HFF-Myc (cell line): ENCODE measurements at places on chromosomes 12 and 14.
A peak's percentile ranks its signal among the peaks of the same experiment; 100 is the strongest.

- no peak for DNase-seq
Measured at GRCh38 chr14:69635981-69636639, 24.7 kb downstream of the SUSD6 start.

- DNase-seq = no peak
Measured at GRCh38 chr14:38197784-38198335, 9.8 kb upstream of the SSTR1 start.

GRCh38 chr14:59728304-59728703, 142.3 kb downstream of the RTN1 start:
- DNase-seq = no peak

- no peak for DNase-seq
Measured at GRCh38 chr14:63295231-63295685, 23.5 kb downstream of the GPHB5 start.

- DNase-seq = no peak
Measured at GRCh38 chr12:90275088-90275487, 566.5 kb upstream of the ATP2B1 start.

DNA sequence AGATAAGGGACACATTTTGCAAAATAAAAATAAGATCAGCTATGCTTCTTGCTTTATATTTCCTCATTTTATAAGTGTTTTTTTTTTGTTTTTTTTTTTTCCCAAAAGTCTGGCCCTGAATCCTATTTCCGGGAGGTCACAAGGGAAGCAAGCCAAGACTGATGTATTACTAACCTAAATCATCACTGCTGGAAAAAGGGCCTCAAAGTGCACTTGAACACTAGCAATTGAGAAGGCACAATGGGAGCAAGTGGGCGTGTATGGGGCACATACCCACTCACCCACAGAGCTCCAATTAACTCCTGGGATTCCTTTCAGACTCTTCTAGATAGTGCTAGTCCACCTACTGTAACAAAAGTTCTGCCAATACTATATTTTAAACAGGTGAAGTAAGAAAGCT, 58.8 kb downstream of the STON2 start:
- DNase-seq = no peak

DNA sequence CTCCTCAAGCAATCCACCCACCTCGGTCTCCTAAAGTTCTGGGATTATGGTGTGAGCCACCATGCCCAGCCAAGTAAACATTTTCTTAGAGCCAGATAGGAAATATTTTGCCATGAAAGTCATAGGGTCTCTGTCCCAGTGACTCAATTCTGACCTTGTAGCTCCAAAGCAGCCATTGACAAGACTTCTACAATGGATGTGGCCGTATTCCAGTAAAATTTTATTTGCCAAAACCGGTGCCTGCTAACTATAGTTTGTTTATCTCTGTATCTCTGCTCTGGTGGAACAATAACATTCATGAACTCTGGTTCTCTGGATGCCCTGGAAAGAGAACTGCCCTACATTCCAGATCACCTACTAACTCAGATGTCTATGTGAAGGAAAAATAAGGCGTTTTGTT, 54.6 kb upstream of the USP44 start:
- DNase-seq = no peak

GRCh38 chr12:66055837-66056319, 74.7 kb downstream of the LLPH start:
- no peak for DNase-seq

GRCh38 chr12:69523433-69524330, 53.5 kb downstream of the FRS2 start:
- no peak for DNase-seq

DNA sequence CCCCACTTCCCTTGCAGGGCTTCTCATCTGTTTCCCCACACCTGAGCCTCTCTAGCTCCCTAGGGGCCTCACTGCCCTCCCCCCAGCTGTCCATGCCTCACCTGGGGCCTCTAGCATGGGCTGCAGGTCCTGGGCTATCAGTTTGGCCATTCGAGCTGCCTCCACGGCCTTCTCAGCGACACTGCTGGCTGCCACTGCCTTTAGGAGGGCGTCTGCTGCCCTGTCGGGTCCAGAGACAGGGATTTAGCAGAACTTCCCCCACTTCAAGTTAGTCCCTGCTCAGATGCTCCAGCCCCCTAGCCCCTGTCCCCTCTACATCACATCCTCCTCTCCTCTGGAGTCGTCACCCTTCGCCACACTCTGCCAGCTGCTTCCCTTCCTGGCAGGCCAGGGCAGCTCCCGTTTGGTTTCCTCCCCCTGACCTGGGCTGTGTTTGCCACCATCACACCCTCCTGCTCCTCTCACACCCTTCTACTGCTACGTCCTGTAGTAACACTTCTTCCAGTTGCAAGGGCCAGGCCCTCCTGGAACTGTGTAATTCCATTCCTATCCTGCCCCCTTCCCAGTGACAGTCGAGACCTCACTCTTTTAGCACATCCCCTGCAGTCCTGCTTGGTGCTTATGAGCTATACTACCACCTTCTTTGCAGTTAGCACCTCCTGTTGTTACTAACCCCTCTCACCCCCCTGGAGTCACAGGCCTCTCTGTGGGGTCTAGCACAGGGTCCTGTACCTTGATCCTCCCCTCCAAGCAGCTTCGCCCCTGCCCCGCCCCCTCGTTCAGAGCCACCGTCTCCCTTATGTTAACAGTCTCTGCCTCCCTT, 4.3 kb upstream of the AP1G2 start:
- no peak for DNase-seq

- peak; percentile 27 for DNase-seq
Measured at GRCh38 chr14:35122696-35123387, 490 bp downstream of the PRORP start.

GRCh38 chr12:44015333-44015941, 179.6 kb downstream of the TMEM117 start:
- DNase-seq = peak; percentile 47

DNA sequence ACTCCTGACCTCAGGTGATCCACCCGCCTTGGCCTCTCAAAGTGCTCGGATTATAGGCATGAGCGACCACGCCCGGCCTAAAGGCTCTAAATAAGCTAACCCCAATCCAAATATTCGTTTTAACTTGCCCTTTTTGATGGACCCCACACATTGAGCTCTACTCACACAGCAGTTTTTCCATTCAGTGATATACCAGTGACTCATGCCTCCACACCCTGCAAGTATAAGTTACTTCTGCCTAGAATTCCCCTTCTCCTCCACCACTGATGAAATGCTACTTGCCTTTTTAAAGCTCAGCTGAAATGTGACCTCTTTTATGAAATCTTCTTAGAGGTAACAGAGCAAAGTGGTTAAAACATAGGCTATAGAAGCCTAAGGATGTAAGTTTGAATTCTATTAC, 68.8 kb downstream of the EXOC5 start:
- no peak for DNase-seq

DNA sequence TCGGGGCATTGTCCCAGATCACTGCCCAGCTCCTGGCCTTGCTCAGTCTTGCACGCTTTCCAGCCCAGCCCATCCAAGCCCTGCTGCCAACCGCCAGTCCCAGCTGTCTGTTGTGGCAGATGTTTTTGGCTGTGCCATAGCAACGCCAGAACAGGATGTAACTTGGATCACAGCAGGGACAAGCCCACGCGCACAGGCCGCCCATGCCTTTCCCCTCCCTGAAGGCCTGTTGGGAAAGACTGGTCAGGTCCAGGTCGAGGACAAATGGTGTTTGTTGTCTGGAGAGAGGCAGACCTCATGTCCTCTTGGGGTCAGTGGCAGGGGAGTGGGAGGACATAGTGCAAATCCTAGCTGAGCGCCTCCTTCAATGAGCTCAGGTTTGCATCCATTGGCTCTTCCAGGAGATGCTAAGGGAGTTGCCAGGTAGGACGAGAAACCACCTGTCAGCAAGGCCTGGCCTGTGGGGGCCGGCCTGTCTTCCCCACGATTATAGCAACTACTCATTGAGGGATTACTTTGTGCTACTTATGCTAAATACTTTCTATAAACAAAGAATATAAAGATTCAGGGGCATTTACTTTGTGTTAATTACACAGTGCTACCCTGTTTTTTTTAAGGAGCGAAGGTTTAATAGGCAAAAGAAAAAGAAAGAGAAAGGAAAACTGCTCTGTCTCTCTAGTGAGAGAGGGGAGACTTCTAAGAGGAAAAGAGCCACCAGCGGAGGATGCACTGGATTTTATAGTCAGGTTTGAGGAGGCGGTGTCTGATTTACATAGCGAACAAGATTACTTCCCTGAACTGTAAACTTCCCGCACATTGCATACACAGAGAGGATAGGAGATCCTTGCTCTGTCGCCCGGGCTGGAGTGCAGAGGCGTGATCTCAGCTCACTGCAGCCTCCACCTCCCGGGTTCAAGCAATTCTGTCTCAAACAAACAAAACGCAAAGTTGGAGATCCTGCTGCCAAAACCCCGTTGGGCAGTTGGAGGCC, 42.8 kb upstream of the CORO1C start:
- DNase-seq = peak; percentile 63

- no peak for DNase-seq
Measured at GRCh38 chr14:84804895-84805294, 725.0 kb upstream of the FLRT2 start.

DNA sequence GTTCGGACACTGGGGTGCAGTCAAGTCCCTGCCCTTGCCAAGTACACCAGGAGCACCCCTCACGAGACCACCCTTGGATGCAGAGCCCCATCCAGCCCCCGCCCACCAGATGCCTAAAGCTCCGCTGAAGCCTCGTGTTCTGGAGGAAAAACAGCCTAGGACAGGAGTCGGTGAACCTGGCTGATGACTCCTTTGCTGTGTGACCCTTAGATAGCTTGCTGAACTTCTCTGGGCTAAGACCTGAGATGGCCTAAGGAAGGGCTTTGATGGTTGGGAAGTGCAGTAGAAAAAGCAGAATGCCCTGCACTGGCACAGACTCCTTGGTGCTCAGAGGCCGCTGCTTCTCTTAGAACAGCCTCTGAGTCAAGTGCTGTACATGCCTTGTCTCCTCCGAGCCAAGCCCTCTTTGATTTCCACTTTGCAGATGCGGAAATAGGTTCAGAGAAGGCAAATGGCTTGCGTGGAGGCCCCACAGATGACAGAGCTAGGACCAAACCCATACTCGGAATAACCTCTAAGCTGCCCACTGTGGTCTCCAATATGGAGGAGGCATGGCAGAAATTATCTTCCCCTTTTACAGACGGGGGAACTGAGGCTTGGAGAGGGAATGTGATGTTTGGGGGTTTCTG, 52.3 kb downstream of the MVK start:
- DNase-seq = no peak

- no peak for DNase-seq
Measured at GRCh38 chr14:80325688-80326087, 114.4 kb upstream of the DIO2 start.

DNA sequence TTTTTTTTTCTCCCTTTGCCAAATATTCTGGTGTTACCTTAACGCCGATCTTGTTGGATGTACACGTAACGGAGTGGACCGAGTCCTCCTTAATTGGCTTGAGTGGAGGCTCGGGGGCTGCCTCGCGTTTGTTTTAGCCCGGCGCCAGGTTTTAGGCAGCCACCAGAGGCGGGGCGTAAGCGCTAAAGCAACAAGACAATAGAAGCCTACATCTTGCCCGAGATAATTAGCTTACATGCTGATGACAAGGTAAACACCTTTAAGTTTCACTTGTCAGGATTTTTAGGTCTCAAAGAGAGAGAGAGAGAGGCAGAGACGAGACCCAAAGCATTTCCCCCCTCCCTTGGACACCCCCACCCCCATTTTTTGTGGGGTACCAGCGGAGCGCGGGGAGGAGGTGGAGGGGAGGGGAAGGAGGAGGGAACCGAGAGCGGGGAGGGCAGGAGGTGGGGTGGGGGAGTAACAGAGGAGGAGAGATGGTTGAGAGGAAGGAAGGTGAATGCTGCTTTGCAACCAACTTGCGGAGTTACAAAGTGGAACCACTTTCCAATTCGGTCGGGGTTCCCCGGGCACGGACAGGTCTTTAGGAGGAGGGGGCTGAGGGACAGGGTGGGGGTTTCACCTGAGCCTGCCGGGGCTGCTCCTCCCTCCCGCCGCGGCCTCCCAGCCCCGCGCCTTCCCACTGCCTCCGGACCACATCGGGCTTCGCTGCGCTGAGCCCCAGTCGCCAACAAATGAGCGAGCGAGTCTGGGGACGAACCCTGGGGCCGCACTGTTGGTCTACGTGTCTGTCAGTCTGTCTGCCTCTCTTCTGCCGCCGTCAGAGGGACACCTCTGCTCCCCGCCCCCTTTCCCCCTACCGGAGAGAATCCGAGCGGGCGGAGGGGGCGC, at the start of gene NKX2-1:
TSS of gene NKX2-1 (minus strand) at position 802 of the 891 bp plus-strand sequence. CDS start at position 699, 103 bp downstream.
- no peak for DNase-seq

GRCh38 chr12:49227713-49228112, 37.2 kb upstream of the TUBA1C start:
- DNase-seq = no peak

- DNase-seq = no peak
Measured at GRCh38 chr12:71524626-71525025, 85.0 kb downstream of the LGR5 start.

DNA sequence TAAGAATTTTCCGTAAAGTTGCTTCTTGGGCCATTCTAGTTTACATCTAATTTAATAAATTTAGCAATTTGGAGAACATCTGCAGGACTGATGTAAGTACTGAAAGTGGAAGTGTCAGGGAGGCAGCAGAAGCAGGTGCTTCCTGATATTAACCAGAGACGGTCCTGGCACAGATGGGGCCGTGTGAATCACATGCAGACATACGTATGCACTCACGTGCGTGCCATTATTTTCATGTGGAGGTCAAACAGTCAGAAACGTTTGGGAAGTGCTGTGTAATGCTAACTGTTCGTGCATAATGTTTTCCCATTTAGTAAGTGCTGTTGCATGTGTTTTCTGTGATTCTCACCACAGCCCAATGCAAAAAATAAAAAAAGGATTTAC, 87.8 kb upstream of the DYNC1H1 start:
- peak; percentile 63 for DNase-seq

DNA sequence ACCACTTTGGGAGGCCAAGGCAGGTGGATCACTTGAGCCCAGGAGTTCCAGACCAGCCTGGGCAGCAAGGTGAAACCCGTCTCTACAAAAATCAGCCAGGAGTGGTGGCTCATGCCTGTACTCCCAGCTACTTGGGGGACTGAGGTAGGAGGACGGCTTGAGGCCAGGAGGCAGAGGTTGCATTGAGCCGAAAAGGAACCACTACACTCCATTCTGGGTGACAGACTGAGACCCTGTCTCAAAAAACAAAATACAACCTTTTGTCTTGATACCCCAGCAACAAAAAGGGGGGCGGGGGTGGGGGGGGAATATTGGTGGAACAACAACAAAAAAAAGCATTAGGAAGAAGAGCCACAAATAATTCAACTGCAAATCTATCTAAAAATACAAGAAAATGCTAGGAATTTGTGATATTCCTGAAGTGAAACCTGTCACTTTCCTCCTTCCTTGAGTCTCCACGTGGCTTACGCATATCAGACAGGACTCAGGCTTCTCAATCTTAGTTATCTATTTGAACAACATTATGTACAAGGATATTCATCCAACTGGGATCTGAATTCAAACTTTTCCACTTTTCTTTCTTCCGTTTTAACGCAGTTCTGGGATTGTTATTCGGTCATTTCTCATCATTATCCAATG, 1.3 kb downstream of the R3HDM2 start:
- no peak for DNase-seq

GRCh38 chr14:89217891-89218290, 199.1 kb downstream of the FOXN3 start:
- DNase-seq = no peak
